Calu3 (cell line): ENCODE measurements at places on chromosomes 7 and 10. TPM values are rescaled to one million over a fixed set of nuclear protein-coding genes. Genes with fewer than 3 reads are reported as not detected.

Gene TLX1
- not detected in 2 replicates for total RNA-seq

Gene STRIP2
- 10.1 and 13.2 TPM in 2 replicates for total RNA-seq

Gene HOXA5
- total RNA-seq: 8.3 and 10.6 TPM in 2 replicates

Gene CAV2
- total RNA-seq: 74.7 and 76.4 TPM in 2 replicates

Gene TWNK
- total RNA-seq: 13.8 and 14.7 TPM in 2 replicates

Gene PSPH
- 37.5 and 39.9 TPM in 2 replicates for total RNA-seq

Gene DTX2
- 43.6 and 51.7 TPM in 2 replicates for total RNA-seq

Gene ASB15
- not detected in 2 replicates for total RNA-seq

Gene FEZF1
- total RNA-seq: 0.22 TPM in 1 of 2 replicates, not detected in the other
